ENCODE measurements at places on chromosomes 12 and 14.
A peak's percentile ranks its signal among the peaks of the same experiment; 100 is the strongest.

DNA sequence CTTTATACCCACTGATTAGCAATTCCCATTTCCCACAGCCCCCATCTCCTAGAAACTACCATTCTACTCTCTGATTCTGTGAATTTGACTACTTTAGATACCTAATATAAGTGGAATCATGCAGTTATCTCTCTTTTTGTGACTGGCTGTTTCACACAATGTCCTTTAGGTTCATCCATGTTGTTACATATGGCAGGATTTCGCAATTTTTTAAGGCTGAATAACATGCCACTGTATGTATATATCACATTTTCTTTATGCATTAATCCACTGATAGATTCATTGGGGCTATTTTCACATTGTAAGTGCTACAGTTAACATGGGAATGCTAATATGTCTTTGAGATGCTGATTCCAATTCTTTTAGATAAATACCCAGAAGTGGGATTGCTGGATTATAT, 11.8 kb upstream of the TBK1 start:
- no peak for DNase-seq

GRCh38 chr14:50082784-50083466, 33.4 kb downstream of the VCPKMT start:
- no peak for DNase-seq

DNA sequence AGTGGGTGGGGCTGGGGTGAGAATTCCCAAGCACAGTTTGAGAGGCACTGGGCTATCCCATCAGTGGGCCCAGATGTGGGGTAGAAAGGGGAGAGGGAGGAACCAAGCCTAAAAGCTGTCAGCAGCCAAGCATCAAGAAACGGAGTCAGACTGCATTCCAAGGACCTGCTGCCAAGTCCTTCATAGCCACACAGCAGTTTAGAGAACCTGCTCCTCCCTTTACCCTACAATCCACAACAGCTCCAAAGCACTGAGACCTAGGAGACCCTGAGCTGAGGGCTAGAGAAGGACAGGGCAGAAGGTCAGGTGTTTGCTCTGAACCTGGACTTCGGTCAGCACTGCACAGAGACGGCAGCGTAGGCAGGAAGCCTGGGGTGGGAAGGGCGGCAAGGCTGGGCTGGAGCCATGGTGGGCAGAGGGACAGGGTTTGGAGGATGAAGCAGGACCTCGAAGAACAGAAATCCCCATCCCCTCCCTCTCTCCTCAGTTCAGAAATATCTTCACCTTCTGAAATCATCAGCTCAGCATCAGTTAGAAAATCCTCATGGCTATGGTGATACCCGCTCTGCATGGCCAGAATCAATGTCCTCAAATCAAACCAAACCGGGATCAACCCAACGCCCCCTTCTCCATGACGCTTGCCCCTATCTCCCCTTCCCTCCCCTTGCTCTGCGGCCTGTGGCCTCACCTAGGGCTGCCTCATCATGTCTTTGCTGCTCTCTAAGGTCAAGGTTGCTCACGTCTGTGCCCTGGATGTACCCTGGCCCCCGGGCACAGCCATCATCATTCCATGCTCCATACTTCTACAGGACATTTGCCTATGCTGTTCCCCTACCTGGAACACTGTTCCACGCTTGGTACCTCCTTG, 12.9 kb upstream of the SERPINA4 start:
- no peak for DNase-seq

DNA sequence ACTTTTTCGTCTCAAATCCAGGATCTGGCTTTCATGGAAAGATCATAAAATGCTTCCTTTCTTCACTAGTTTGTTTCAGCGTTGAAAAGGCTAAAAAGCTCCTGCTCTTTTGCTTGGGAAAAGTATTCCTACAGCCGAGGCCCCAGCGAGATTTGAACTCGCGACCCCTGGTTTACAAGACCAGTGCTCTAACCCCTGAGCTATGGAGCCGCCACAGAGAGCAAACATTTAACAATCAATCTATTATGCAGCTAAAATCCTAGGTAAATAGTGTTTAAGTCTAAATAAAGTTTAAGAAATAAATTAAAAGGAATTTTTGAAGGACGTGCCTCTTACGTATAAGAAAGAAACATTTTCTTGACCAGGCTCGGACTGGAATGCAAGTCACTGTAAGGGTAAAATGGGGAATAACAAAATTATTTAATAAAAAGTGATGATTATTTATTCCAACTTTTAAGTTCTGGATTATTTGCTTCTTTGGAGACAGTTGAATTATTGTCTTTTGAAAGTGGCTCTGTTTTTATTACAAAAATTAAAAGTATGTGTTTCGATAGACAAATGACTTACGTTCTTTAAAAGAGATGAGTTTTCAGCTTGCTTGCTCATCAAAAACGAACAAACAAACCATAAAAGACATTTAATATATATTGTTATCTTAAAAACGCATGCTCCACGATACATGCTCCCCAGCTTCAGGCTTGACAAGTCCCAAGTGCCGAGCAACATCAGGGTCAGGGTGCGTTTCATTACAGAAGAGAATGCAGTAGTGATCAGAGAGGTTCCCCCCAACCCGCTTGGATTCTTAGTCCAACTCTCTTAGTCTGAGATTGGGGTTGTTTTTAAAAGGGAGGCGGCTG, 10.2 kb downstream of the OR6S1 start:
- DNase-seq: no peak

- no peak for DNase-seq
Measured at GRCh38 chr14:50744231-50744630, 76.1 kb upstream of the SAV1 start.

- no peak for DNase-seq
Measured at GRCh38 chr12:81332054-81332453, 254.2 kb downstream of the ACSS3 start.

GRCh38 chr12:55017416-55017925, 2.3 kb upstream of the NEUROD4 start:
- no peak for DNase-seq

DNA sequence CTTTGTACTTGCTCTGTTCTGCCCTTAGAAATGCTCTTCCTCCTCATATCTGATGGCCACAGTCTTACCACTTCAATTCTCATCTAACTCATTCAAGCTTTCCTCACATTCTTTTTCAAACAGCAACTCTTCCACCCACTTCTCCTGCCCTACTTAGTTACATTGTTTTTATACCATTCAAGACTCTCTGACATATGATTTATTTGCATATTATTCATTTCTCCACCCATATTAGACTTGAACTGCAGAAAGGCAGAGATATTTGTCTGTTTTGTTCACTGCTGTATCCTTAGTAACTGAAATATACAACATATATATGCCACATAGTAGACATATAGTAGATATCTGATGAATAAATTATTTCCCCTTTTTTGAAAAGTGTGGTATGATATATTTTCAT, 95.5 kb upstream of the DCN start:
- DNase-seq: no peak

DNA sequence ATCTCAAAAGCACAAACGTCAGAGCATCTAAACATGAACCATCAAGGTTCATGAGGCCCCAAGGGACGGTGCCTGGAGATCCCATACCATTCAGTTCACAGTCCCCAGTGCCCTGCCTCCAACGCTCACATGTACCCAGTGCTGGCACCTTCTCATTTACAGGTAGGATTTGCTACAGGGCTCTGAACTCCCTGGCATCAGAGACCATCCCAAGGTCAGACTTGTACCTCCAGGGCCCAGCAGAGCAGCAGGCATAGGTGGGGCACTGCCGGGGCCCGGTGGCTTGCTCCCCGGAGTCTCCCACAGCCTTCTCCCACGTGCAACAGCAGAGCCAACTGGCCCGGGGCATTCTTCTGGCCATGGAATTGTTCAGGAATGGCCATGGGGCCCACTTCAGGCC, 114.8 kb downstream of the BCL11B start:
- no peak for DNase-seq

DNA sequence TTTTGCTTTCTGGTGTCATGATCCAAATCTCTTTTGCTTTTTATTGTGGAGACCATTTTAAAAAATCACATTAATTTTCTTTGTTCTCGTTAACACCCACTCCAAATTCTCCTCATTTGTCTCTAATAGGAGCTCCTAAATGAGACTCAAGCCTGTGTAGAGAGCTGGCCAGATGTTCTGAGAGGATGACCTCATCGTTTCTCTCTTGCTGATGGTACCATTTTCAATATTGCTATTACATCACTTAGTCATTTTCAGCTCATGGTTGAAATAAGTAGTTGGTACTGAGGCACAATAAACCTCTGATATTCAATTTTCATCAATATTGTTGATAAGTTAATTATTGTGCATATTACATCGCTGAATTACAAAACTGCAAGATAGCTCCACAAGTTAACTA, 31.5 kb downstream of the SPTB start:
- DNase-seq: no peak

DNA sequence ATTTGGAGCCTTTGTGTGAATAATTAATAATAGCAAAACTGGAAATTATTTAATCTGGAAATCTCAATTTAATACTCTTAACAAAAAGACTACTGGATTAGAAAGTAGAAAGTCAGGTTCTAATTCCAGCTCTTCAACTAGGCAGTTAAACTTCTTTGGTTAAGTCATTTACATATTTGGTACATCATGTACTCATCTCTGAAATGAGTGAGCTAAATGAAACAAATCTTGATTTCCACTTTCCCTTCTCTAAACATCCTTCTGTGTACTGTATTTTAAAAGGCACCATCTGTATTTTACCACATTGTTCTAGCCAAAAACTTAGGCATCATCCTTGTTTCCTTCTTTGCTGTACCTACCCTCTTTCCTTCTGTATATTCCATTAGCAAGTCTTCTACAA, 26.9 kb downstream of the CRADD start:
- DNase-seq: no peak

- no peak for DNase-seq
Measured at GRCh38 chr14:95185767-95186392, 28.6 kb upstream of the DICER1 start.

DNA sequence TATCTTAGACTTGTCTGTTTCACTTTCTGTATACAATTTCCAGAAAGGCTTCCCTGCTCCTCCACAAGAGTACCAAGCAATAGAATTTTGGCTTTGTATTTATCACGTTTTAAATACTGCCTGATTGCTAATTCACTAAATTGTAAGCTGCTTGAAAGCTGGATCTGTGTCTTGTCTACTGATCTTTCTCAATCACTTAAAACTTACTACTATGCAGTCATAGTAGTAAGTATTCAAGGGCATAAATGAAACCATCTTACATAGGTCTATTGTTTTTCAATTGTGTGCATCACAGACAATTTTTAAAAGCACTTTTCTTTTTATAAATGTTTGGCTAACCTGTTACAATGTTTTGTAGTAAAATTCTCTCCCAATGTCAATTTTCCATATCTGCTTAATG, 1.2 kb upstream of the GLIPR1L2 start:
- no peak for DNase-seq

GRCh38 chr14:68164711-68165113, 345.1 kb downstream of the RAD51B start:
- no peak for DNase-seq

DNA sequence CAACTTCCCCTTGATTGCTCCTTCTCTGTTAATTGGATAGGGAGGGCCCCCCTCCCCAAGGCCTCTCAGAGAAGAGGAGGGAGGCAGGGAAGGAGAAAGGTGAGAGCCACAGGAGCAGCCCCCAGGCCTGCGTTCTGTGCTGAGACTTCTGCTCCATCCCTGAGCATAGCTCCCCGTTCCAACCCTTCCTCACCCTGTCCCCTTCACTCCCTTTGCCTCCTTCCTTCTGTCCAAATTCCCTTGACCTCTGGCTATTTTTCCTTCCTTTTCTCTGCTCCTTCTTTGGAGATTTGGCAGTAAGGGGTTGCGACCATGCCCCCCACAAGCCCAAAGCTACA, 788 bp upstream of the ASIC1 start:
- no peak for DNase-seq

DNA sequence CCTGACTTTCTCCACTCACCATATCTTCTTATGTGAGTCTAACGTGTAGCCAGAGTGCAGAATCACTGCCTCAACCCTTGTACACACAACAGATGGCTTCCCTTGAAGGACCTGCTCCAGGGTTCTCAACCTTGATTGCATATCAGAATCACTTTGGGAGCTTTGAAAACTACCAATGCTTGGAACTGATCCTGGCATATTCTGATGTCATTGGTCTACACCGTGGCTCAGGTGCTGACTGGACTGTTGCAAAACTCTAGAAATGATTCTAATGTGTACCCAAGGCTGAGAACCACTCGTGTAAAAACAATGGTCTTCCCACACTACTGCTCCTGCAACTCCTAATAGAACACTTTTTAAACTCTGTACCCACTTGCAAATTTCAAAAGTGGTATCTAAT, 18.5 kb downstream of the TMEM132D start:
- no peak for DNase-seq

DNA sequence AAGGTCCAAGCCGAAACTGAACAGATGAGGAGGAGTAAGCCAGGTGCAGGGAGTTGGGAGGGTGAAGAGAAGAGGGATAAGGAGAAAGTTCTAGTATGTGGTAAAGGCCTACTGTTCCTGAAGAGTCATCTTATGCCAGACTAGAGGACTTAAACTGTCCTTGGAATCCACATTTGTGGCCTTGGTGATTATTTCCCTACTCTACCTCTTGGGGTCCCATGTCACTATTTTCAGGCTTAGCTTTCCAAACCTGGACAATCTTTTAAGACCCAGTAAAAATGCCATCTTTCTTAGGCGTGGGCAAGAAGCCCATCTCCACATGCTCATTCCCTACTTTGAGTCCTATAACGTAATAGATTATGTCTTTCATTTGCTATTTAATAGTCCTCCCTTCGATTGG, 40.1 kb upstream of the CRY1 start:
- no peak for DNase-seq

GRCh38 chr14:59126714-59127436, 61.6 kb upstream of the DAAM1 start:
- DNase-seq: no peak

- no peak for DNase-seq
Measured at GRCh38 chr12:120101617-120102016, 14.9 kb downstream of the RAB35 start.

GRCh38 chr14:25944020-25944419, 653.8 kb downstream of the NOVA1 start:
- DNase-seq: no peak

DNA sequence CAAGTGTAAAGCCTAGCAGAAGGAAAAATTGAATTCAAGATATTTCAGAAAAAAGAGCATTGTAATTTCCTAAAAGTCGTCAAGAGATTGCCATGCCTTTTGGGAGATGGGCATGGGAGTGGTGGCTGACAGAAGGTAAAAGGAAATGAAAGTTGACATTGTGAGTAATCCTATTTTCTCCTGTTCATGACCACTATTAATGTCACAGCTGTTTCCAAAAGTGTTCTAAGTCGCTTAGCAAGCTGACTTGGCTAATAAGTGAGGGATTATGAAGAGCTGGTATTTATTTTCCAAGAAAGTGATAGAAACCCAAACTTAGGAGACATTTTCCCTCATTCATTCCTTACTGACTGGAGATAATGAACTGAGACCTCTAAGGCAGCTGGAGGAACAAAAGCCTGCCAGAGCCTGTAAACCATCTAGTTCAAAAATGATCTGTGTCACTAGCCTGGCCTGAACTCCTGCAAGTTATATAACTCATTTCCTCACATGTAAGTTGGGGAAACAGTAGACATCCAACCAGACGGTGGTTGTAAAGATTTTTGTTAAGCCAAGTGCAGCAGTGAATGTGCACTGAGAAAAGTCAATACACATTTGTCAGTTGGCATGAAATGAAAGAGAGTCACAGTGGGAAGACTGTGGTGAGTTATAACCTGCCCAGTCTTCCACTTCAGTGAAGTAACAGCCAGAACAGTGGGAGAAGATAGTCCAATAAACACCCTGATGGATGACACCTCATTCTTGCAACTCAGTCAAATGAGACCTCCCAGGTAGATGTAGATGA, 75.8 kb downstream of the DIO2 start:
- no peak for DNase-seq

GRCh38 chr14:104794099-104794498, 1.4 kb downstream of the AKT1 start:
- DNase-seq: peak; percentile 93
